Natural killer cell (primary cell): ENCODE measurements at places on chromosomes 7 and 10. TPM values are rescaled to one million over a fixed set of nuclear protein-coding genes. Genes with fewer than 3 reads are reported as not detected.

- DNase-seq = no peak
Observed at GRCh38 chr10:113000876-113001598, 51.0 kb downstream of the TCF7L2 start.

DNA sequence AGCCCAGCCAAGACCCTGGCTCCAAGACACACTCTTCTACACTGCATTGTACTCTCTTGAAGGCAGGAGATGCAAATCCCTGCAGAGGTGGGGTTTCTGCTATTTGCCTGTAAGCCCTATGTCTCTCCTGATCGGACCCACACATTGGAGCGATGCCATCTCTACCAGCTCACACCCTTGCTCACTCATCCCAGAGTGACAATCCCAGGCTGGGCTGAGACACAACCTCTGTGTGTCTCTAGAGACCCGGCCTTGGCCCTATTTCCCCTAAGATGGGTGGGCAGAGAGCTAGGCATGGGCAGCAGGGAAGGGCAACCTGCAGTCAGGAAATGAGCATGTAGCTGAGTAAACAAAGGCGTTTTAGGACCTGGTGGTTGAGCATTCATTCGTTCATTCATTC, 25.6 kb downstream of the CCDC3 start:
- no peak for DNase-seq

DNA sequence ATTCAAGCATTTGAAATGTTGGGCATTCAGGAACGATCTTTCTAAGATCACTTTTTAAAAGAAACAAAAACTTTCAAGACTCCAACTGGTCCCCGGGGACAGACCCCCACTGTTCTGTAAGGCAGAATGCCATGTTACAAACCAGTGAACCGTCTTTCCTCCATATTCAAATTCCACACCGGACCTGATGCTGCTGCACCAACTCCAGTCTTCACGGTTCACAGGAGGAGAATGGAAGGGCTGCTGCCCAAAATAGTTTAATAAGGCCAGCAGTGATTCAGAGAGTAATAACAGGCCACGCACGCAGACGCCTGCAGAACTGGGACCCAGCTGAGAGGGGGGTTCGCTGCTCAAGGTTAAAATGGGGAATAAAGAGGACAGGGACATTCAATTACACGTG, 47.2 kb downstream of the OSBPL3 start:
- DNase-seq = no peak

- no peak for DNase-seq
Observed at GRCh38 chr10:86361156-86362128, 5.2 kb downstream of the GRID1 start.

CYP3A4 gene
- not detected for total RNA-seq

GRCh38 chr10:279232-279631, 144.0 kb downstream of the ZMYND11 start:
- no peak for DNase-seq
